ENCODE measurements at places on chromosomes 1 and 21.

GRCh38 chr1:115879977-115880376 lies 39.1 kb upstream of the NHLH2 start:
- DNase-seq = no peak

DNA sequence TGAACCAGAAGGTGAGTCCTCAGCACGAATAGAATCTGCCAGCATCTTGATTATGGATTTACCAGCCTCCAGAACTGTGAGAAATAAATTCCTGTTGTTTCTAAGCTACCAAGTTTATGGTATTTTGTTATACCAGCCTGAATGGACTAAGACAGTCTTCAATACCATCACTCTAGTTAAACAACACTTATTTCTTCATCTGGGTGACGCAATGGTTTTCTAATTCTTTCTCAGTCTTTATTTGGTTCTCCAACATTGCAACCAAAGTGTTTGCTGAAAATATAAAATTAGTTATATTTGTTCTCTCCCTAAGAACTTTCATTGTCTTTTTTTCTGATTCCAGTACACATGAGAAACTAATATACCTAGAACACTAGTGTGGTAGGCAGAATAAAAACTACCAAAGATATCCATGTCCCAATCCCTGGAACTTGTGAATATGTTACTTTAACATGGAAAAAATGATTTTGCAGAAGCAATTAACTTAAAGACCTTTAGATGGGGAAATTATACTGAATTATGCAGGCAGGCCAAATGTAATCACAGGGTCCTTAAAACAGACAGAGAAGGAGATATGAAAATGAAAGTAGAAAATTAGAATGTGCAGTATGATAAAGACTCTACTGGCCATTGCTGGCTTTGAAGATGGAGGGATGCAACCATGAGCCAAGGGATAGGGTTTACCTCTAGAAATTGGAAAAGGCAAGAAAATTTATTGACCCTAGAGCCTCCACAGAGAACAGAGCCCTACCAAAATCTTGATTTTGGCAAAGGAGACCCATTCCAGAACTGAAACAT lies 1115.1 kb downstream of the PLA2G4A start:
- no peak for DNase-seq

DNA sequence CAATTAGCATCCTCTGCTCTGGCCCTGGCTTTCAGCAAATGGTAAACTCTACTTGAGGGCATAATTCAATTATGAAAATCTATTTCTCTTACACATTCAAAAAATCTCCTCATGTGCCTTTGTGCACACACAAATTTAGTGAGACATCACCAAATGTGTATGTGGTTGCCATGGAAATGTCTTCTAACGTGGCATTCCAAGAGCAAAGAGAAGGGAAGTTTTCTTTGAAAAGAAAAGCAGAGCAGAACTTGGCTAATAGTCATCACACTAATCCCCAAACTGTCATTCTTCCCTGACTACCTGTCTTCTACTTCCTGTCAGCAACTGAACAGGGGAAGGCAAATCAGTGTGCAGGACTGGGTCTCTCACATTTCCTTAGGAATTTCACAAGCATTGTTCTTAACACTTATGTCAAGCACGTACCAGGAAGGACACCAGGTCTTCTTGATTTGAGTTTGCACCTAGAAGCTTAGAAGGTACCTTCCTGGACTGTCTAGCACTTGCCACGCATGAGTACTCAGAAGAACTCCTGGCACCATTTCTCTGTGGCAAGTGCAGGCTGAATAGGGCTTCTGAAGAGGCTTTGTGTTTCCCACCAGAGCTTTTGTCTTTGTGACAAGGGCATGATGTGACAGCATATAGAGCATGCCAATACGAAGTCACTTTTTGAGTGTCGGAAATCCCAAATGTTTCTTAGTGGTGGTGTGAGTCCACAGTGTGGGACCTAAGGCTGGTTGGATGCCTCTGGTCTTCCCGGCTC lies 32.3 kb downstream of the MAN1C1 start:
- no peak for DNase-seq

DNA sequence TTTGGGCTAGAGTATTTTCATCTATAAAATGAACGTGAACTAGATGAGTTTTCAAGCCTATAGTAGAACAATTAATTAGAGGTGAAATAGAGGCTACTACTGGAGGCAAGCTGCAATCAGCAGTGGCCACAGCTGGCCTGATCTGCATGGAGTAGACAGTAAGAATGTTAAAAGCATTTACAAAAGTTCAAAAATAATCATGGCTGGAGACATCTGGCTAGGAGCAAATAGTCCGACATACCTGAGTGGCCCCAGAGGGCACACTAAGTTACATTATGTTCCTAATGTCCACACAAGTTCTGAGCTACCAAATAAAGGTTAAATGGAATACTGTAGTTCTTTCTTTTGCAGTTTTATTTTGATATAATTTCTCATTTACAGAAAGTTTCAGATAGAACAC lies 28.0 kb downstream of the MPZL1 start:
- DNase-seq = no peak

DNA sequence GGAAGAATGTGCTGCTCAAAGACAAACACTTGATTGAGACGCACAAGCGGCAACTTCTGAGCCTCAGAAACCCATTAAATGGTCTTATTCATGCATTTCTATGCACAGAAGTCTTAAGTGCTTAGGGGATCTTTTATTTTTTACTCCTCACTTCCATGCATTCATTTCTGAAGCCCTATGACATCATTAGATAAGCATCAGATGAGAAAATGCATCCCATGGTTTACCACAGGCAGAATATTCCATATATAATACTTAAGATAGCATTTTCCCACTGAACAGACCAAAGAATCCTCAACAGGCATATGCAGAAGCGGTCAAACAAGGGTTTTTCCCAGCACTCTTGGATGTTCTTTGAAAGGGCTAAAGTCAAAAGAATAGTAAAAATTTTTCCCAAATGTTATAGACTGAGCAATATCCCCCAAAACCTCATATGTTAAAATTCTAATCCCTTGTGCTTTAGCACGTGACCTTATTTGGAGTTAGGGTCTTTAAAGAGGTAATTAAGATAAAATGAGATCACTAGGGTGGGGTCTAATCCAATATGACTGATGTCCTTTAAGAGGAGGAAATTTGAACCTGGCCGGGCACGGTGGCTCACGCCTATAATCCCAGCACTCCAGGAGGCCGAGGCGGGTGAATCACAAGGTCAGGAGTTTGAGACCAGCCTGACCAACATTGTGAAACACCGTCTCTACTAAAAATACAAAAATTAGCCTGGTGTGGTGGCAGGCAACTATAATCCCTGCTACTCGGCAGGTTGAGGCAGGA lies 22.6 kb upstream of the FAM89A start:
- no peak for DNase-seq

DNA sequence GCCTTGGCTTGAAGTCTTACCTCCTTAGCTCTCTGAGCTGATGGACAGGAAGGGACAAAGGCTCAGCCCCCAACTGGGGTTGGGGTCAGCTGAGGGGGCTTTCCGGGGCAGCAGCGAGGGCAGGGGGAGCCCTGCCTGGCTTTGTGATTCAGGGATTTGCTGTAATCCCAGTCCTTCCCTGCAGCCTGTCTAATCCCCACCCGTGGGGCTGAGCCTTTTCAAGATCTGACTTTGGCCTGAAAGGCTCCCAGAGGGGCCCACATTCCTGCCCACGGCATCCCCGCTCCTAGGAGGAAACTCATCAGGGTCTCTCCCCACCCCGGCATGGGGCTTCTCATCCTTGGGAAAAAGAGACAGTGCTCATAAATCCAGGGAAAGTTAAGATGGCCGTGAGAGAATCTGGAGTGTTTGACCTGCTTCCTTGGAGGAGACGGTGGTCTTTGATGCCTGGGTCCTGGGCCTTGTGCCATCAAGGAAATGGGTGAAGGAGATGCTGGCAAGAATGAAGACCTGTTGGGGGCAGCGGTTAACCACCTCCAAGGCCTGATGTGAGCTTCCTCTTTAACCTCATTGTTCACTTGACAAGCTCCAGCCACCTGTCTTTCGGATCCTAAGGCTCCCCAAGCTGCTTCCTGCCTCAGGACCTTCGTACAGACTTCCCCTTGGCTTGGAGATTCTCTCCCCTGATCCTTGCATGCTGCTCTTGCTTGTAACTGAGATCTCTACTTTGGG lies 83.1 kb upstream of the WNT4 start:
- DNase-seq = no peak

DNA sequence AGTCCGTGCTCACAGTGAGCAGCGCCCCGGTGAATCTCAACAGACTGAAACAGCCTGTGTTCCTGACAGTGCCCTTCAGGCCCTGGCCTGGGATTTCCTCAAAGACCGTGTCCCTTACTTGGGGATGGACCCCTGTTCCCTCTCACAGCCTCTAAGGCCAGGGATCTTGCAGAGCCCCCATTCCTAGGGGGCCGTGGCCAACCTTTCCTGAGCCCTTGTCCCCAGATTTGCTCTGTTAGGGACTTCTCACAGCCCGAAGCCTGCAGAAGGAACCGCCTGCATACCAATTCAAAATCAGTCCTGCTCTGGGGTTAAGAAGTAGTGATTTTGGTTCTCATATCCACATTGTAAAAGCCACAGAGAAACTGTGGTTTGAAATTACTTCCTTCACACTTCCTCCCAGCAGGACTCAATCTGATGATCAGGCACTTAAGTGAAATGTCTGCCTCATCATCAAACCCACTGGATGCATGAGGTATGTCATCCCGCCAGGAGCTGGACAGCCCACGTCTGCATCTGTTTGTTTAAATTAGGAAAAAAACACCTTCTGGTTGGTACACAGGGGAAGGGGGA lies 14.9 kb downstream of the ABCA4 start:
- no peak for DNase-seq

DNA sequence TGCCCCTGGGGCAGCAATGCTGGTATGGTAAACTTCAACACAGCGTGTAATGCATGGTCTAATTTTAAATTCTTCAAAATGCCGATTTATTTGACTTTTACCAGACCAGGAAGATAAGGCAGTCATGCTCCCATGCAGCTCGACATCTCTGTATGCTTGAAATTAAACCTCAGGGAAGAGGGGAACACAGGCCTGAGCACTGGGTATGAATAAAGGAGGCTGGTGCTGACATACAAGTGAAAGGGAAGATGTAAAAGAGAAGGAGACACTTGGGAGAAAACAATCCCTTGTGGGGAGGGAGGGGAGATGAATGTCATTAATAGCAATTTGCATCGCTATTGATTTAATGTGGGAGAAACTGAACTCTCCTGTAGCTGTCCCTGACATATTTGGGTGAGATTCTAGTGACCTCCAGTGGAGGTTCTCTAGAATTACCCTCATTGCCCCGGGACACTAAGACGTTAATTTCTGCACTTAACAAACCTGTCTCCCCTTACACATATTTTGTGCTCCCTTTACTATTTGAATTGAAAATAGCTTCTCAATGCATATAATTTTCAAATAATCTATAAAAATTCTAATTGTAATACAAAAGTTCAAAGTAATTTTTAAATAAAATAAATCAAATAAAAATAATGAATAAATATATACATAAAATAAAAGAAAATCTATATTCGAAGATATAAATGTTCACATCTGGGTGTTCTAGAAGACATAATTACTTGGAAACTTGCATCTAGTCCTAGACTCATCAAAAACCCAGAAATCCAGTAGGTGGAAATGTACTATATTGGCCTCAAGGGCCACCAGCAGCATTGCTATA lies 283.1 kb downstream of the LMX1A start:
- DNase-seq = no peak

DNA sequence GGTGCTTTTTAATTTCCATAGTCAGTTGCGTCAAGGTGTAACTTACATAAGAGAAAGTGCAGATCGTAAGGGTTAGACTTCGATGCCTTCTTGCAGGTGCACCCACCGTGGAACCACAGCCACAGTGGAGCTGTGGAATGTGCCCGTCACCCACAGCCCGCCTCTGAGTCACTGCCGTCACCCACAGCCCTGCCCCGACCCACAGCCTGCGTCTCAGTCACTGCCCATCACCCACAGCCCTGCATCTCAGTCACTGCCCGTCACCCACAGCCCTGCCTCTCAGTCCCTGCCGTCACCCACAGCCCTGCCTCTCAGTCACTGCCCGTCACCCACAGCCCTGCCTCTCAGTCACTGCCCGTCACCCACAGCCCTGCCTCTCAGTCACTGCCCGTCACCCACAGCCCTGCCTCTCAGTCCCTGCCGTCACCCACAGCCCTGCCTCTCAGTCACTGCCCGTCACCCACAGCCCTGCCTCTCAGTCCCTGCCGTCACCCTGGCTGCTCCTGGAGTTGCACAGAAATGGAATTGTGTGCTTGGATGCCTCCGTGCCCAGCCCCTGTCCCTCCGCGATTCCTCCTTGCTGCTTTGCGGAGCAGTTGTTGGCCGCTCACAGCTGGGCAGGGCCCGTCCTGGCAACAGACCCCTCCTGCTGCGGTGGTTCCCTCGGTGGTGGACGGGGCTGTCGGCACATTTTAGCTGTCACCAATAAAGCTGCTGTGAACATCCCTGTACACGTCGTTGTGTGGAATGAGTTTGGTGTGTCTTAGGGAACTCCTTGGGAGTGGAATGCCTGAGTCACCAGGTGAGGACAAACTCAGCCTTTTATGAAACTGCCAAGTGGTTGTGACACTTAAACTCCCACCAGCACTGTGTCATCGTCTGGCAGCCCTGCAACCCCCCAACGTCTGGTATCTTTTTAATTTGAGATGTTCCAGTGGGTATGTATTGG lies 44.9 kb upstream of the COL6A2 start:
- DNase-seq = peak; percentile 54

DNA sequence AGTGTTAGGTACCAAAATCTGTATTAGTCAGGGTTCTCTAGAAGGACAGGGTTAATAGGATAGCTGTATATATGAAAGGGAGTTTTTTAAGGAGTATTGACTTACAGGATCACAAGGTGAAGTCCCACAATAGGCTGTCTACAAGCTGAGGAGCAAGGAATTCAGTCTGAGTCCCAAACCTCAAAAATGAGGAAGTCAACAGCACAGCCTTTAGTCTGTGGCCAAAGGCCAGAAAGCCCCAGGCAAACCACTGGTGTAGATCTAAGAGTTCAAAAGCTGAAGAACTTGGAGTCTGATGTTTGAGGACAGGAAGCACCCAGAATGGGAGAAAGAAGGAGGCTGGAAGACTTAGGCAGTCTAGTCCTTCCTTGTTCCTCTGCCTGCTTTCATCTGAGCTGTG lies 487.5 kb upstream of the CHRM3 start:
- no peak for DNase-seq

DNA sequence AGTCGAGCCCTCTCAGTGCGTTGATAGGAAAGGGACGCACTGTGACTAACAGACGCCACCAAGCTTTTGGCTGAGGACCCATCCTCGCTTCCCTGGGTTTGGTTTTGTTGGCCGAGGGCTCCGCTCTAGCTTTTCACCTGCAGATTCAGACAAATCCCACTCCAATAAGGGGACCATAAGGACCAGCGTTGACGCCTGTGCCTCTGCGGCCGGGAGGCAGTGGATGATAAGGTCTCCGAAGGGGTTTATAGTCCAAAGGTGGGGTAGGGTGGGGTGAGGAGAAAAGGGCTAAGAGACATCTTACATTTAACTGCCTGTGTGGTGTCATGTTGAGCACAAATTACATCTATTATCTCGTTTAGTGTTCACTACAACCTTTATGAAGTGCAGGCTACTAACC lies 760 bp downstream of the PEX14 start:
- no peak for DNase-seq

DNA sequence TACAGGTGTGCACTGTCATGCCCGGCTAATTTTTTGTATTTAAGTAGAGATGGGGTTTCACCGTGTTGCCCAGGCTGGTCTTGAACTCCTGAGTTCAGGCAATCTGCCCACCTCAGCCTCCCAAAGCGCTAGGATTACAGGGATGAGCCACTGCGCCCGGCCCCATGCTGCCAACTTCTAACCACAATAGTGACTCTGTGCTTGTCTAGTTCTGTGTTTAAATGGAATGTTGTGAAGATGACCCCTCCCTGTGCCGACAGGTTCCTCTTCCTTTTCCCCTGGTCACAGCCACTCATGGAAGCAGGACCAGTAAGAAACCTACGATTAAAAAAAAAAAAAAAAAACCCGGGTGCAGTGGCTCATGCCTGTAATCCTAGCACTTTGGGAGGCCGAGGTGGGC lies 4.7 kb downstream of the MAP1LC3C start:
- DNase-seq = no peak

- no peak for DNase-seq
Observed at GRCh38 chr1:225816643-225817538, 7.0 kb downstream of the EPHX1 start.

Data from activated CD8-positive, alpha-beta memory T cell treated with anti-CD3 and anti-CD28 coated beads for 4 hours (primary cell).